ENCODE measurements at places on chromosomes 2 and 18.

- DNase-seq: no peak
Measured at GRCh38 chr2:108228006-108228405, 11.8 kb upstream of the SULT1C3 start.

DNA sequence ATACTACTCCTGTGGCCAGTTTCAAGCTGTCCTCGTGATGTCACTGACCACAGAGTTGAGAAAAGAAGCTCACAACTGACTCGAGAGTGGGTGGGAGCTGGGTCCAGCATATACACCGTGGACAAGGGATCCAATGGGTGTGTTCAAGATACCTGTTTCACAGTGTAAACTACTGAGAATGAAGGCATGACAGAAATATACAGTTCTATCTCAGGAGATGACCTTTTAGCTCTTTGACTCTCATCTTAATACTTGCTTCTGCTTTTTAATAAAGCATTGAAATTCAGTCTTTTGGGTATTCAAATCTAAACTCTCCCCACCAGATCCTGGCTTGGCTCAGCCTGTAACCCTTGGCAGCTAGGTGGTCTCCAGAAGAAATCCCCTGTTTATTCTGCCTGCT lies 130.1 kb downstream of the MAP2 start:
- DNase-seq: no peak

- DNase-seq: no peak
Measured at GRCh38 chr18:74514860-74515495, 18.8 kb downstream of the CNDP2 start.

GRCh38 chr2:226887940-226888339 lies 52.1 kb downstream of the RHBDD1 start:
- DNase-seq: no peak
